ENCODE measurements at places on chromosomes 4 and X.

DNA sequence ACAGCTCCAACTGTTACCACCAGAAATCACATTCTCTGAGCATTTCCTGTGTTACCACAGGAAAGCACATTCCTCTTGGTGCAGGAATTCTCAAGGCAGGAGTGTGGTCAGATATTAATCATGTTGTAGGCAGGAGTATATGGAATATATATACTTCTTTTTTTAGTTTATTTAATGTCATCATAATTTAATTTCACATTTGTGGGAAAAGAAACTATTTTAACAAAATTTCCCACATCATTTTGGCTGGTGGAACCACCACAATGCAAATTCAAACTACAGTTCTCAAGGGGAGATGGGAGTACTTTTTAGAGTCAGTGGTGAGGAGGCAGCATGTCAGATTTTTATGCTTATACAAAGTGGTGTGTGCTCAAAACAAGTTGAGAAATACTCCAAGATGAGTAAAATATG, 139.0 kb downstream of the ATP10D start:
- no peak for DNase-seq

DNA sequence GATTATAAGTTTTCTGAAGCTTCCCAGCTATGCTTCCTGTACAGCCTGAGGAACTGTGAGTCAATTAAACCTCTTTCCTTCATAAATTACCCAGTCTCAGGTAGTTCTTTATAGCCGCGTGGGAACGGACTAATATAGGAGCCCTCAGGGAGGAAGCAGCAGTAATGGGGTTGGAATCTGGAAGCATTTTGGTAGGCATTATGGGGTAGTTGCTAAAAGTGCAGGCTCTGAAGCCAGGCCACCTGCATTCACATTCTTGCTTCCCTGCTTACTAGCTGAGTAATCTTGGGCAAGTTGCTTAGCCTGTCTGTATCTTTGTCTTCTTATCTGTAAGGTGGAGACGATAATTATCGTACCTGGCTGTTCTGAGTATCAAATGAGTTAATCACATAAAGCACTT, 137.9 kb upstream of the NHS start:
- no peak for DNase-seq

DNA sequence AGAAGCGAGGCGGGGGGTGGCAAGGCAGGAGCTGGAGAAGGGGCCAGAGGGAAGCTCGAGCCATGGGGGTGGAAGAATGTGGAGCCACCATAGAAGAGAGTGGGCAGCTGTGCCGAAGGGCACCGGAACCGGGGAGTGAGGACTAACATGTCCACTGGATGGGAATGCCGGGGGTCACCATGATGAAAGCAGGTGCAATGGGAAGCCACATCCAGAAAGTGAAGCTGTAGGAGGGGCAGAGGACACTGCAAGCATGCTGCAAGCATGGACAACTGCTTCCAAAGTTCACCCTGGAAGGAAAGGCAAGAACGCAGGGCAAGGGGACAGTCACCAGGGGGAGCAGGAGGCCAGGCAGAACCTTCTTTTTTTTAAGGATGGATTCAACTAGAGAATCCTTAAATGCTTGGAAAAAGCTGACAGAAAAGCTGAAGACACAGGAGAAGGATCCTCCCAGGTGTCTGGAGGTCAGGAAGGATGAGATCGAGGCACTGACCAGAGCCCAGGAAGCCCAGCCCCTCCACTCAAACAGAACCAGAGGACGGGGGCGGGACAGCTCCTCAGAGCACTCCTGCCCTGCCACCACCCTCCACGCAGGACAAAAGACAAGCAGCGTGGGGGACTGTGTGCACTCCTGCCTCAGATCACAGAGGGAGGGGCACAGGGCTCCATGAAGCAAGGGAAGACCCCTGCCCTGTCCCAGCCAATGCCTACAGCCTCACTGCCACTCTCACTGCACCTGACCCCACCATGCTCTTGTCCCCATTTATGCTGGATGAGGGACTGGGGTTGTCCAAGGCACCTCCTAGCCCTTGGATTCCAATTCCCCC, 169.2 kb downstream of the AFAP1 start:
- DNase-seq: no peak

- no peak for DNase-seq
Observed at GRCh38 chr4:99144070-99144469, at the start of gene ADH4. ADH4 (minus strand) TSS chr4:99144297; CDS start chr4:99144222, 75 bp downstream.

DNA sequence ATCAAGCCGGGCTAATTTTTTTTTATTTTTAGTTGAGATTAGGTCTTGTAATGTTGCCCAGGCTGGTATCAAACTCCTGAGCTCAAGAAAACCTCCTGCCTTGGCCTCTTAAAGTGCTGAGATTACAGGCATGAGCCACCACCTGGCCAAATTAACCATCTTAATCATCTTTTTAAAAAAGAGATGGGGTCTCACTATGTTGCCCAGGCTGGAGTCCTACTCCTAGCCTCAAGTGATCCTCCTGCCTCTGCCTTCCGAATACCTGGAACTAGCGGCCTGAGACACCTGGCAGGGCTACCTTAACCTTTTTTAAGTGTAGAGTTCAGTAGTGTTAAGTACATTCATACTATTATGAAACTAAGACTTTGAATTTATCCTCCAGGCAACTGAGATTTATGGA, 1.7 kb upstream of the RPS3A start:
- DNase-seq: no peak
